Activated T-helper 1 cell treated with Interleukin-2 at 50 U/mL for 16 hours (primary cell): ENCODE measurements at places on chromosomes 4 and X.

GRCh38 chrX:120781403-120781802 is 94.3 kb downstream of the CT47B1 start:
- no peak for DNase-seq

DNA sequence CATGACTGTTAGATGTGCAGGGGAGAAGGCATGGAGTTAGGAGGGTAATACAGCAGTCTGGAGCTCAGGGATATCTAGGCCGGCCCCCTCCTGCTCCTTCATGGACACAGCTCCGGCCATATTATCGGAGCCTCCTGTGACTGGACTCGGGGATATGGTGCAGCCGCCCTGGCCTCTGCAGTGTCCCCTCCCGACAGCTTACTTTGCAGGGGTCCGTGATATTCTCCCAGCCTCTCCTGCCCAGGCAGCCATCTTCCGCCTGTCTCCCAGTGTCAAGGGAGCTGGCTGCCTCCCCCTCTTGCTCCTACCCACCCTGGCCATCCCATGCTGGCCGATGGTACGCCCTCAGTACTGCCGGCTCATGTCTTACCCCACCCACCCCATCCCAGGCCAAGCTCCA is 19.9 kb upstream of the RNF4 start:
- no peak for DNase-seq

DNA sequence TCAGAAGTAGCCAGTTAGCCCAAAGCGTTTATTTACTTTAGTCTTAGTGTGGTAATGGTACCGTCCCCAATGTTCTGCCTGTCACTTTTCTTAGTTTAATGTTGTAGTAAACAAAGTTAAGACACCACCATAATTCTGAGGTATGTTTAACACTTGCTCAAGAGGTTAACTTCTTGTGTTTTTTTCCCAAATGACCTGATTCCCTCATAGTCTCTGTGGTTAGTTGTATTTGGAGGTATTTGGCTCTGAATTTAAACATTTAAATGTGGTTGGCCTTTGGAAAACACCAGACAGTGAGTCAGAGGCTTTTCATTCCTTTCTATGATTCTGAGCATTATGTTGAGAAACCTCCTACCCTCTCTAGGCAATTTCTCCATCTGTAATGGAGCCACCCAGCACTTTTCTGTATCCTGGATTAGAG is 47.9 kb downstream of the CXCL1 start:
- DNase-seq: no peak

DNA sequence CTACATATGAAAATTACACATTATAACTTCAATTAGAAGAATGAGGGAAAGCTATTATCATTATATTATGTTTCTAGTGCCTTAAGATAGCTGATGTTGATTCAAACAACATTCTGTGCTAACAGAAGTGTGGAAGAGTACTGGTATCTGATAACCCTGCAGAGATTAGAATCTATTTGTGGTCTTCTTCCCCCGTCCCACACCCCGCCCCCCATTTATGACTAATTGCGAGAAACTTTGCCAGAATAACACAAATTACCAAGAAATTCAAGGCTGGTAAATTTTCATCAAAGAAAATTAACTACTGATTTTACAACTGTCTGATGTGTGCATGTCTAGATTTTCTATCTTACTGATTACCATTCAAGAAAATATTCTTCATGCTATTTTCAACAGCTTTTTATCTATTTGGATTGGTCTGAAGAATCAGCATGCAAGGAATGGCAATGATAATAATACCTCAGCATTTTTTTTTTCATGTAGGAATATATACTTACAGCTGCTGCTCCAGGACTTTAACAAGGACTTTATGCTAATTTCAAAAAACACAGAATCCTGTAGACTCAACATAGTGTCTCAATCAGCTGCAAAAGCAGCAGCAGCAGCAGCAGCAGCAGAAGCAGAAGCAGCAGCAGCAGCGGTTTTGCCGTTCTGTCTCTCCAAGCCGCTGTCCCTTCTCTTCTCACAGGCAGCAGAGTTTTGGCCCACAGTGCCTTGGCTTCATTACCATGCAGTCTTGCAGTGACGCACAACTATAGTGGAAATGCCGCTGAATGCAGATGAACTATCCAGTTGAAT is 126.7 kb downstream of the FRYL start:
- no peak for DNase-seq

GRCh38 chrX:136457303-136457917 is 30.3 kb upstream of the BRS3 start:
- DNase-seq: no peak

DNA sequence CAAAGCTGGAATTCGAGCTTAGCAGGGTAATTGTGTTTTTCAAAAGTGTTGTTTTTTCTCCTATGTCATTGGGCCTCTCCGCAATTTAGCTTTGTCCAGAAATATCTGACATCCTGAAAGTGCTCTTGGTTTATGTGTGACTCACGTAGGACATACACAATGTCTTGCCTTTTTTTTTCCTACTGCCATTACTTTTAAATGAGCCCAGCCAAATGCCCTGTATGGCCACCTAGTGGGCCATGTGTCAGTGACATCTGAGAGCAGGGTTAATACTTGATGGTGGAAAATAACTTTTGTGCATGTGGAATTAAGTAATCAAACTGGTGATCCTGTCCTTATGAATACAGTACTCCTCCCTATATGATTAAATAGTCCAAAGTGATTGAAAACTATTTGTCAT is 1411.1 kb upstream of the TENM3 start:
- no peak for DNase-seq

GRCh38 chr4:25112995-25113380 is 47.3 kb downstream of the SEPSECS start:
- DNase-seq: no peak

DNA sequence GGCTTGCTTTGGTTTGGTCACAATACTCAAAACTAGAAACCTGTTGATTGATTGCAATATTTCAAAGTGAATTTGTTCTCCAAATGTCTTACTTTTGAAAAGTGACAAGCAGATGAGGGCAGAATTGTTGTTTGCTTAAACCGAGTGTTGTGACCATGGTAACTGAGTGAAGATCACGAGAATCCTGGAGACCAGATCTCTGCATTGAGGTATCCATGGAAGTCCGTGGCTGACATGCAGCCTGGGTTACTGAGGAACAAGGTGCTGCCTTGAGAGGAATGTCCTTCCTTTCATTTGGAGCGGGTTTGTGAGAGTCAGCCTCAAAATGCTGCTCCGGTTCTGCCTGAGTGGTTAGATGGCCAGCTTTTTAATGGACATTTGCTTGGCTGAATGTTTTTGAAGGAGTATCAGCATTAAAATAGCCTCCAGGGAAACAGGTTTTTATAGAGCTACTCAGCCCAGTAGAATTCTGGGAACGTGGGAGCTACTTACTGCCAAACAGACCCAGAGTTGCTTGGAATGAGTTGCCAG is 31.3 kb downstream of the NYX start:
- no peak for DNase-seq

GRCh38 chrX:55486736-55487135 is 2.9 kb downstream of the USP51 start:
- DNase-seq: no peak

GRCh38 chrX:40277672-40278071 is 179.9 kb upstream of the BCOR start:
- DNase-seq: no peak

DNA sequence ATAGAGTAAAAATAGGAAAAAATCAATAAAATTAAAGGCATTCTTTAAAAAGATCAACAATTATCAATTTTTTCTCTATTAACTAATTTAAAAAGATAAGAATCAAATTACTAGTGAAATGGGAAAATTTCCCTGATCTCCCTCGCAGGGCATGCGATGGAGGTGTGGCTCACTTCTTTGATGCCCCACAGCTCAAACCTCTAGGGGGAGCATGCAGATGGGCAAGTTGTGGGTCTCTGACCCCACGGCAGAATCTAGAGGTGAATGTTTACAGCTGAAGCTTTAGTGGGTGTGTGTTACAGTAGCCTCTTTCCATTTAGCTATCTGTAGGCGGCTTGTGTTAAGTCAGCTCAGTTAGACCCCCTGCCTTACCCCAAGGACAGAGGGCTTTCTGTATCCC is 1348.8 kb downstream of the PCDH18 start:
- no peak for DNase-seq

DNA sequence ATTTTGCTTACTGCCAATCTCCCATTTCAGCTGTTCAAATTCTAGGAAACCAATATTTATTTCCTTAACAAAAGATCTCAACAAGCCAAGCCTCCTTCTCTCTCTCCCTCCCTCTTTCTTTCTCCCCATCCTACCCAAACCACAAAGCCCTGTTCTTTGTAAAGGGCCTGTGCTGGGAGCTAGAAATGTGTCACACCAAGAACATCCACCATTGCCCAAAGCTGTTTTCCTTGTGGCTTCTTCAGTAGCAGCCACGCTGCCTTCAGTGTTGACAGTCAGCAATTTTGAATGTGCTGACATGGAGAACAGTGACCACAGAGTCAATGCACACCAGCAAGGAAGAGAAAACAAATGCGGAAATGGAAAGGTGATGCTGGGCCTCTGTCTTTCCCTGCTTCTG is 203.0 kb downstream of the MAML3 start:
- DNase-seq: no peak

DNA sequence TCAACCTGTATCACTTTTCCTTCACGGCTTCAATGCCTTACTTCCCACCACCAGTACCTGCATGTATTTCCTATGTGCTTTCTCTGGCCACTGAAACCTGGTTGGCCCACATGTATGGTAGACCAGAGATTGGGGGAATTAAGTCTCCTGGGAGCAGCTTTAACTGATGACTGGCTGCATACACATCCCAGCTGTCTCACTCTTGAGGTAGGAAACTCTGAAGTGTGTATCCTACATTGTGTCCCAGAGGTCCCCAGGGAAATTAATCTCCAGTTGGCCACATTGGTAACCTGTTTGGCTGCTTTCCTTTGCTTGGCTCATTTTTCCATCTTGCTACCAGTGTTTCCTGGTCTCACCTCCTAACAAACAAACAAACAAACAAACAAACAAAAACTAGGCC is 124.4 kb downstream of the ZNF827 start:
- no peak for DNase-seq

- no peak for DNase-seq
Observed at GRCh38 chr4:38415682-38416081, 248.3 kb upstream of the KLF3 start.

GRCh38 chr4:187301923-187302322 is 578.3 kb upstream of the FAT1 start:
- DNase-seq: no peak

- no peak for DNase-seq
Observed at GRCh38 chr4:152316969-152317368, 218.9 kb downstream of the FBXW7 start.

GRCh38 chr4:184715526-184715925 is 18.4 kb downstream of the CENPU start:
- no peak for DNase-seq

DNA sequence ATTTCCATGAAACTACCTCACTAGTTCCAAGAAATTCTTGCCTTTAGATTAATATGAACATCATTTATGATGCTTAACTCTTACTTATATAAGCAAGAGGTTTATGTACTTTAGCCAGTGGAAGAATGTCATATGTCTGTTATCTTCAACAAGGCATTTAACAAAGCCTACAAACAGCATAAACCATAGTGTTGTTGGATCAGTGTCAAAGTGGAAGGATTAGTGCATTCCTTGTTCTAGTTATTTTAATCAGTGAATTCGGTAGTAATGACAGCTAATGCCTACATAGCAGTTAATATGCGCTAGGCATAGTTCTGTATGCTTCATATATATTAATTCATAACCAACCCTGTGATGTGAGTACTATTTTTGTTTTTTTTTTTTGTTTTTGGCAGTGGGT is 3.1 kb downstream of the PI4K2B start:
- no peak for DNase-seq

- DNase-seq: no peak
Observed at GRCh38 chr4:19030536-19030935, 1009.0 kb upstream of the LCORL start.

DNA sequence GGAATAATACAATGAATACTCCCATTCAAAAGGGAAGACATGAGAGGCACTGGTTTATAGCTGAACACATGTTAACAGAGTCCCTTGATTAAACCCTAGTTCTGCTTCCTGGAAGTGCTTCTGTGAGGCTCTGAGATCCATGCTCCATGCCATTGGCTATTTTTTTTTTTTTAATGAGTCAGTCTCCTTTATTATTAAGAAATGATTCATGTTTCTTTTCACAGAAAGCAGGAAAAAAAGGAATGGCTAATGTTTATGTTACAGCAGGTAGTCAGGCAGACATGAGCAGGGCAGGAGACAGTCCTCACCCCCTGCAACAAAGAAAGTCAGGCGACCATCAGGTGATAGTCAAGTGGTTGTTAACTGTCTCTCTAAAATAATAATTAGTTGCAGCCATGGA is 598.7 kb downstream of the EPHA5 start:
- DNase-seq: no peak

DNA sequence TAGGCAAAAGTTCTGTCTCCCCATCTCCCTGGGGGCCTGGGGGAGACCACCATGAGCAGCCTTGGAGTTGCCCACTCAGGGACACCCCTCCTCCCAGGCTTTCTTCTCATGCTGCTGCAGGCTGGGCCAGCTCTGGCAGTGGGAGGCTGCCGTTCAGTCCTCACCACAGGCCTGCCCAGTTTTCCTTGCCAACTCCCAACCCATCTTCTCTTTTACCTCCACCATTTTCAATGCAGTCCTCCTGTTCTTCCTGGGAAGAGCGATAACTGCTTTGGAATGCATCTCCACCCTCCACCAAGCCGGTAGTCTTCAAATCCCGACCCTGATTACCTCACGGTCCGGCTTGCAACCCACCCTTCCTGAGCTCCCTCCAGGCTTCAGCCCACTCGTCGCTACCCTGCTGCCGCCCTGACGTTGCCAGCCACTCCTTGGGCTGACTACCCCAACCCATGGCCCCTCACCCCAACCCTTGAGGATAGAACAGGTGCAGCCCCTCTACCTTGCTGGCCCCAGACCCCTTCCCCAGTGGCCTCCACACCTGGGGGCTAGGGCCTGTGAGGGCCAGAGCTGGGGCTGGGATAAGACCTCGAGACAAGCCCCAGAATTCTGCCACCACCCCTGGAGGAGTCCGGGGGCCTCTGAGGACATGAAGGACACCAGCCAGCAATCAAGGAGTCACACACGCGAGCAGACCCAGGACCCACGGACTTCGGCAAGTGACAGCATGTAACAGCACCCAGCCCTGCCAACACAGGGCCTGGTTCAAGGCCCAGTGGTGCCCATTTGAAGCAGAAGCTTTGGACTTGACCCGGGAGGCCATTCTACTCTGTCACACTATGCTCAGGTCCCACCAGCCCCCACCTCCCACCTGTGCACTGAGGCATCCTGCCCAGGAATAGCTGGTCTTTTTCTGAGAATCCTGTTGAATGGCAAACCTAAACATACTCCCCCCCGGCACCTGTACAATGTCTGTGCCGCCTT is 9.2 kb downstream of the WDR1 start:
- DNase-seq: no peak

DNA sequence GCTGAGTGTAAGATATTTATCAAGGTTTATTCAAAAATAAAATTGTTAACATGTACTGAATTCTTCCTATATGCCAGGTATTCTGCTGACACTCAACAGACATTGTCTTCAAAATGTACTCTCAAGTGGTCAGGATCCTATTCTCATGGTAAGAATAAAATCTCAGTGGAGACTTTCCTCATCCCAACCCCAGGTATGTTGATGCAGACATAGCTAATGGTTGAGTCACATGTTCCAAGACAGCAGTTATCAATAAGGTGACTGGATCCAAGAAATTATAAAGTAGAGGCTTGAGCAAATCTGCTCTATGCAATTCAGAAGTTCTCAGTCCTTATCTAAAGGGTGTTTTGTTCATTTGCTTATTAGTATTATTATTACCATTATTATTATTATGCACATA is 115.2 kb upstream of the GABRA2 start:
- no peak for DNase-seq
